ENCODE measurements at places on chromosomes 2 and 18.
A peak's percentile ranks its signal among the peaks of the same experiment; 100 is the strongest.

DNA sequence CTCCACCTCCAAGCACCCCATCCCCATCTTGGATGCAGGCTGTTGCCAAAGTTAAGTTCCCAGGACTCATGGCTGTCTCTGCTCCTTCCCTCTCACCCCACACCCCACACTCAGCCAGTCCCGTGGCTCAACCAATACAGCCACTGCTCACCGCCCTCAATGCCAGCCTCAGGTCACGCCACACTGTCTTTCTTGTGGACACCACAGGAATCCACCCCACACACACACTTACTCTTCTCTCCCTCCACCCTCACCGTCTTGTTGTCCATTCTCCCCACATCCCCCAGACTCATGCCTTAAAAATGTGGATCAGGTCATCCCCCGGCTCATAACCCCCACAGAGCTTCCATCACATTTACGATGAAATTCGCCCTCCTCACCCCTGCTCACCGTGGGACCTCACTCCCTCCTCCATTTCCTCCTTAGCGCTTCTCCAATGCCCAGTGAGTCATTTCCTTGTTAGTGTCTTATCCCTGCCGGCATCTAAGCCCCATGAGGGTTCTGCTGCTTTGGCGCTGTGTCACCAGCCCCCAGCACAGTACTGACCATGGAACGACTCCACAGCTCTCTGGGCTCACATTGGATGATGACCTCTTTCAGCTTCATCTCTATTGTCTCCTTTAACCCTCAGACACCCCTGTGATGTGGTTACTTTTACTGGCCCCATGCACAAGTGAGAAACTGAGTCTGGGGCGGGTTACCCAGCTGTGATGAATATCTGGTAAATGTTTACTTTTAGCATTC is 13.8 kb downstream of the MLPH start:
- no peak for DNase-seq

DNA sequence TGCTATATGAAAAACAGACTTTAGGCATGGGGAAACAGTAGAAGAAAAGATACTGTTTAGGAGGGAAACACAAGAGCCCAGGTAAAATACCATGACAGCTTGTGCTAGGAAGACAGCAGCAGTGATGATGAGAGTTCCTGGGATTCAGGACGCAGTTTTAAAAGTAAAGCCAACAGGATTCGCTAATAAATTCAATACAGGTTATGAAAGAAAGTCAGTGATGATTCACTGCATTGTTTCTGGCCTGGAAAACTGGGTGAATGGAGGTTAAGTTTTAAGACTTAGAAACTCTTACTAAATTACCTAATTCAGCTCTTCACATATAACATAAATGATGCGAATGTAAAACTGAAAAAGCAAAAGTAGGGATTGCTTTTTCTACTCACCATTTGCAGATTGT is 27.9 kb upstream of the RNU4ATAC start:
- DNase-seq, result no peak

- no peak for DNase-seq
Measured at GRCh38 chr2:16647992-16648617, 17.5 kb downstream of the CYRIA start.

DNA sequence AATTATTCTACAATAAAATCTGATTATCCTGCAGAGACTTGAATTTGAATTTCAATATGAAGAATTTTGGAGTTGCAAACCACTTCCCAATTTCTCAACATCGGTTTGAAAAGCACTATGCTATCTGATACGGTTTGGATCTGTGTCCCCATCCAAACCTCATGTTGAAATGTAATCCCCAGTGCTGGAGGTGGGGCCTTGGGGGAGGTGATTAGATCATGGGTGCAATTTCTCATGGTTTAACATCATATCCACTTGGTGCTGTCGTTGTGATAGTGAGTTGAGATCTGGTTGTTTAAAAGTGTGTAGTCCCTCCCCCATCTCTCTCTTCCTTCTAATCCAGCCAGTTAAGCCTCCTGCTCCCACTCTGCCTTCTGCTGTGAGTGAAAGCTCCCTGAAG is 205.7 kb downstream of the NBAS start:
- no peak for DNase-seq

GRCh38 chr2:3754795-3755194 is 51.4 kb downstream of the DCDC2C start:
- no peak for DNase-seq

- no peak for DNase-seq
Measured at GRCh38 chr18:56702946-56703345, 51.8 kb downstream of the WDR7 start.

DNA sequence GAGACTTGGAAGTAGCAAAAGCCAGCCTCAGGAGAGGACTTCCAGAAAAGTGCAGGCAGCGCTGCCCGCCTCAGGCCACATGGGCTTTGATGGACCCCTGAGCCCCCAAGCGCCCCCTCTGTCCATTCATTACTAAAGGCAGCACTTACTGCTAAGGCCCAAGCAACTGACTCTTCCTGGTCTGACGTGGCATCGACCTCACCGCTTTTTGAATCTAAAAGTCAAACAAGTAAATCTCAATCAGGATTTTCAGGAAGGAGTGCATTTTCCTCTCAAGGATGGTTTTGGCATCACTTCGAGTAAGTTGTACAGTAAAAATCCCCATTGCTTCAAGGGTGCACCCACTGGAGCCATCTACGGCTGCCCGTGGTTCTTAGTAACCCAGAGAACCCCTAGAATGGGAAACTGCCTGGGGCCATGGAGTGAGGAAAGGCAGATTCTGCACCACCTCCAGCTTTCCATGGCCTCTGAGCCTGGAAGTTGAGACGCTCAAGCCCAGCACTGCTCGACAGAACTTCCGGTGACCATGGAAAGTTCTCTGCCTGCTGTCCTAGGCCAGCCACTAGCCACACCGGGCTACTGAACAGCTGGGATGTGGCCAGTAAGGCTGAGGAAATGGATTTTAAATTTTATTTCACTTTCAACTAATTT is 7.0 kb downstream of the HJURP start:
- no peak for DNase-seq

GRCh38 chr18:10234912-10235660 is 219.3 kb upstream of the APCDD1 start:
- no peak for DNase-seq

- DNase-seq, result no peak
Measured at GRCh38 chr2:15829985-15830384, 110.4 kb upstream of the MYCN start.

GRCh38 chr2:7201851-7202250 is 284.6 kb downstream of the RNF144A start:
- DNase-seq, result no peak

GRCh38 chr18:13381944-13382365 is 163.4 kb downstream of the LDLRAD4 start:
- DNase-seq, result peak; percentile 39

- DNase-seq, result no peak
Measured at GRCh38 chr2:48677450-48677849, 59.8 kb downstream of the GTF2A1L start.

DNA sequence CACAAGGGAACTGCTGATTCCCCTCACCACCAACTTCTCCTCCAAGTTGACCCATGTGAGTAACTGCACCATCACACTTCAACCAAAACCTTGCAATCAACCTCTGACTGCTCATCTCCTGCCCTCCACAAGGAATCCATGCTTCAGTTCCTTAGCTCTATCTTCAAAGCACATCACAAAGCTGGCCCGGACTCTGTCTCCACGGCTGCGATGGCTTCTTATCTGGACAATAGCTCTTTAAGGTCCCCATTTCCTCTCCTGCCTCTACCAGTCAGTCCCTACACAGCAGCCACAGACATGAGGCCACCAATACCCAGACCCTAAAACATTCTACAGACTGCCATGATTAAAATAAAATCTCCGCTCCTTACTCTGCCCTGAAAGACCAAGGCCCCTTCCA is 25.7 kb downstream of the MBOAT2 start:
- no peak for DNase-seq

GRCh38 chr2:47518497-47519146 is 115.7 kb downstream of the MSH2 start:
- DNase-seq, result no peak

- no peak for DNase-seq
Measured at GRCh38 chr18:31825772-31826171, 65.1 kb upstream of the SLC25A52 start.

DNA sequence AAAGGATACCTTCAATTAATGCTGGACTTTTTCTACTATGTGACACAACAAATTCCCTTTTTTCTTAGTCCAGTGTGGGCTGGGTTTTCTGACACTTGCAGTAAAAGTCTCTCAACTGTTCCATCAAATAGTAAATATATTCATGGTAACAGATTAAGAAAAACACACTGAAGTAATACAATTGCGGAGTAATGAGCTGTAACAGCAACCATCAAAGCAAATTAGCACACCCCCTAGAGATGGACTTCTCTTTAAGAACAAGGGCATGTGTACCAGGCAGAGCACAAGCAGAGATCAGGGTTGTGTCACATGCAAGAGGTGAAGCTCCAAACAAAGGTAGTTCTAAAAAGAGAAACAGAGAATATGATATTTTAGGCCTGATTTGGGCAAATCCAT is 72.7 kb upstream of the CHRNA1 start:
- DNase-seq, result no peak

DNA sequence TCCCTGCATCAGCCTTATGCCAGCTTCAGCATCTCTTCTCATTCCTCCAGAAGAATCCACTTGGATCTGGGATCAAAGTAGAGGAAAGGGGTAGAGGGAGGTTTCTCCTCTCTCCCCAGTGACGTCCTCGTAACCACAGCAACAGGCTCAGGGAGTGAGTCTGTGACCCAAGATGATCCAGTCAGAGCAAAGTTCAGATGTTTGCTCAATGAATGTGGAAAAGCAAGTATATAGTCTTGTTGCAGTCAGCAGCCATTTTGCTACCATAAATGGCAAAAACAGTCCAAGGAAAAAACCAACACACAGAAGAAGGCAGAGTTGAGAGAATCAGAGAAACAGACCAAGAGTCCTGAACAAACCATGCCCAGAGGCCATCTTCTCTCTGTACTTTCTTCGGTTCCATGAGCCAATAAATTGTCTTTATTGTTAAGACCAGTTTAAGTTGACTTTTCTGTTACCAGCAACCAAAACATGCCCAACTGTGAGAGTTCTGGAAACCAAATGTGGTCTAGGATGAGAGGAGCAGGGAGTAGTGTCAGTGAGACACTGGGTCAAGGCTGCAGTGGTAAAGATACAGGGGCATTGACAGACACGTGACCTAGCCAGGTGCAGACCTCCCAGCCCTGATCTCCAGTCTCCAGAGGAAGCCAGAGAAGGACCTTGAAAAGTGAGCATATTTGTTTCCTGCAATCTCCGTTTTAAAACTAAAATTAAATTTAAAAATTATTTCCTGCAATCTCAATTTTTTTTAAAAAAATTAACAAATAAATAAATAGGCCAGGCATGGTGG is 3.2 kb upstream of the CXCR1 start:
- DNase-seq, result no peak

- no peak for DNase-seq
Measured at GRCh38 chr18:582465-582864, 2.3 kb downstream of the CETN1 start.

DNA sequence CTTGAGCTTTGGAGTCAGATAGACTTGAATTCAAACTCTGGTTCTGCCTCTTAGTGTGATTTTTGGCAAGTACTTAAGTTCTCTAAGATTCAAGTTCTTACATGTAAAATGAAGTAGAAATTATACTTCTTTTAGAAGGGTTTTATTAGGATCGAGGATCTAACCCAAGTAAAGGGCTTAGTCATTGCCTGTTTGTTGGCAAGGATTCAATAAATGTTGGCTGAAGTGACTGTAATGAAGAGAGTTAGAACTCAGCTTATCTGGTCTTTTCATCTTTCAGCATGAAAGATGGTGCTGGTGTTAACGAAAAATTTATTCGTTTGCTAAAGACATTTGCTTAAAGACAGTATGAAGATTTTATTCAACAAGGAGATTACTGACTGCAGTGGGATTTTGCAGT is 315.9 kb upstream of the THUMPD2 start:
- no peak for DNase-seq

GRCh38 chr18:56770873-56771272 is 119.7 kb downstream of the WDR7 start:
- no peak for DNase-seq

All from T-helper 17 cell (primary cell).